Left renal cortex interstitium (tissue), 4 donors: ENCODE measurements at places on chromosomes 11 and 22. TPM values are rescaled to one million over a fixed set of nuclear protein-coding genes. Genes with fewer than 3 reads are reported as not detected.

- no peak for DNase-seq
Measured at GRCh38 chr11:2593393-2593950, 106.3 kb downstream of the KCNQ1OT1 start.

DNA sequence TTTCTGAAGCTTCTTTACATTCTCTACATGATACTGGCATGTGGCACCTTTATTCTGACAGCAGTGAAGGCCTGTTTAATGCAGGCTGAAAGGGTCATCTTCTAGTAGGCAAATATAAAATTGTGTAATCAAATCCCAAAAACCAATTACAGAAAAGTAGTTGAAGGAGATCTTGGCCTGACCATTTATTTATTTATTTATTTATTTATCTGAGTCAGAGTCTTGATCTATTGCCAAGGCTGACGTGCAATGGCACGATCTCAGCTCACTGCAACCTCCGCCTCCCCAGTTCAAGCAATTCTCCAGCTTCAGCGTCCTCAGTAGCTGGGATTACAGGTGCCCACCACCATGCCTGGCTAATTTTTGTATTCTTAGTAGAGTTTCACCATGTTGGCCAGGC, 22.7 kb upstream of the CECR2 start:
- no peak for DNase-seq

DNA sequence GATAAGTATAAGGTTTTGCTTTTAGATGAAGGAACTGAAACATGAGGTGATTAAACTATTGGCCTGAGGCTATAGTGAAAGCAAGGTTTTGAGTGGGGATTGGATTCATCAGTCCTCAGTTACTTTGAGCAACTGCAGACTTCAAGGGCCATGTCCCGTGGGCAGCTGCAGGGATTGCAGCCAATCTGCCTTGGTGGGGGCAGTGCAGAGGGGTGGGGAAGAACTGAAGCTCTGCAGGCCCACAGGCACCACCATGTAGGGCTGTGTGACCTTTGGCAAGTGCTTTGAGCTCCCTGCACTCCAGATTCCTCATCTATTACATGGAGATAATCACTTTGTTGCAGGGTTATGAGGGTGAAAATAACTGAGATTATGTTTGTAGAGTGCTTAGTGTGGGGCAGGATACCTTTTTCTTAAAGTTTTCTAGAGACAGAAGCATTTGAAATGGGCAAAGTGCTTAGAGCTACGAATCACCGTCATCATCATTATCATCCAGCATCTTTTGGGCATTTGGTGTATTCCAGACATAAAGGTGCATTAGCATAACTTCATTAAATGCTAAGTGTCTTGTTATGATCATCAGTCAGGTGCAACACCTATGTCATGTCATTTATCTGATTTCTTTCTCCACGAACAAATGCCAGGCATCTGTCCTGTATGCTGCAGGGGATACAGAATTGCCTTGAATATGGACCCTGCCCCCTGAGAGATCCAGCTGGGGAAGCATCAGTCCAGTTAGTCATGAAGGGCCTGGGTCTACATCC, 72.1 kb upstream of the TENM4 start:
- DNase-seq: no peak

- DNase-seq: no peak
Measured at GRCh38 chr11:34219941-34220370, 114.5 kb downstream of the NAT10 start.

Gene TRIM64
- polyA plus RNA-seq: not detected

Gene CST6
- not detected for polyA plus RNA-seq

Gene MMP13
- not detected for polyA plus RNA-seq

GRCh38 chr11:2867722-2868505, 17.7 kb downstream of the CDKN1C start:
- DNase-seq: no peak

Gene FOLR3
- polyA plus RNA-seq: 2.7 TPM

- no peak for DNase-seq
Measured at GRCh38 chr11:37277896-37278465, 679.9 kb upstream of the RAG2 start.

GRCh38 chr11:101726988-101727387, 143.2 kb upstream of the TRPC6 start:
- no peak for DNase-seq

Gene GRM5
- polyA plus RNA-seq: 0.25 TPM

DNA sequence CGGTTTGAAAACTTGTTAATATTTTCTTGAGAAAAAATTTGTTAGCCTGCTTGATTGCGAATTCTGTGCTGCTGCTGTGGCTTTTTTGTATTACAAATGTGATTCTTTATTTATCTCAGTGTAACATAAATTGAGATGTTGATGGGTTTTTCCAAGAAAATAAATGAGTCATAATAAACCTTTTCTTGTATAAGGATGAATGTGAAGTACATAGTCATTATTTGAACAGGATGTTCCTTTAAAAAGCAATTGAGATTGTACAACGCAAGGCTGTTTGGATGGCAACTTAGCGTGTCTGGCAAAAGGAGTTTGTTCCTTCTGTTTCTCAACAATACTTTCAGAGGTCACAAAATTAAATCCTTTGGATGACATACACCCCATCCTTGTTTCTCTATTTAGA, 24.6 kb upstream of the CARD18 start:
- no peak for DNase-seq

DNA sequence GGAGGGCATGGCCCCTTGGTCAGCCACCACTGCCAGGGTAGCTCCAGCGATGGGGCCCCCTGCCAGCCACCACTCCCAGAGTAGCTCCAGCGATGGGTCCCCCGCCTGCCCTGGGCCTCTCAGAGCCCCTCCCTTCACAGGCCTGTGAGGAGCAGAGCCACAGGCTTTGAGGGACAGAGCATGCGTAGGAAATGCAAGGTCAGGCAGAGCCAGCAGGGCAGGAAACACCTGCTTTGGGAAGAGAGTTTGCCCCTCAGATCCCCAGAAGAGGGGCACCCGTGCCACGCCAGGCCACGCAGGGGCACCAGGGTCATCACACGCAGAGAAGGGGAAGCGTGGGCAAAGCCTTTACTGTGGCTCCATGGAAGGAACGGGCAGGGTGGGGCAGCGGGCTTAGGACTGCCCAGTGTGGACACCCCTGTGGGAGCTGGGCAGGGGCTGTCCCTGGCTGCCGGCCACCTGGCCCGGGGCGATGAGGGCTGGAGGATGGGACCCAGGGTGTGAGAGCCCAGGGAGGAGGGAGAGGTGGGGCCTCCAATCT, 477.8 kb downstream of the BRD1 start:
- DNase-seq: no peak

GRCh38 chr11:107043242-107044006, 25.1 kb upstream of the GUCY1A2 start:
- DNase-seq: no peak

DNA sequence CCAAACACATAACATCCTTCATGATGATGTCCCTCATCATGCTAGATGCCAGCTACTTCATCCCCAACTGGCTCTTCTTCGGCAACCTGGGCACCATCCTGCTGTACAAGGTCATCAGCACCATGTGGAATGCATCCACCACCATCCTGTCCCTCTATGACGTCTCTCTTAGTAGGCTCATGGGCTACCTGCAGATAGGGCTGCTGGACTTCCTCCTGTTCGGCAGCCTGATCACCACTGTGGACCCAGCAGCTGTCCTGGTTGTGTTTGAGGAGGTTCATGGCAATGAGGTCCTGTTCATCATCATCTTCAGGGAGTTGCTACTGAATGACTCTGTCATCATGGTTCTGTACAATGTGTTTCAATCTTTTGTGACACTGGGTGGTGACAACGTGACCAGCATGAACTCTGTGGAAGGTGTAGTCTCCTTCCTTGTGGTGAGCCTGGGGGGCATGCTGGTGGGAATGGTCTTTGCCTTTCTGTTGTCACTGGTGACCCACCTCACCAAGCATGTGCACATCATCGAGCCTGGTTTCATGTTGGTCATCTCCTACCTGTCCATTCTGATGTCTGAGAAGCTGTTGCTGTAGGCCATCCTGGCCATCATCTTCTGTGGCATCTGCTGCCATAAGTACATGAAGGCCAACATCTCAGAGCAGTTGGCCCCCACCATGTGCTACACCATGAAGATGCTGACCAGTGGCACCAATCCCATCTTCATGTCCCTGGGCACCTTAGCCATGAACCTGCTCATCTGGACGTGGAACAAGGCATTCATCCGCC, 120.7 kb upstream of the SERPIND1 start:
- DNase-seq: no peak

- no peak for DNase-seq
Measured at GRCh38 chr22:44658311-44658953, 43.6 kb upstream of the PRR5 start.

- no peak for DNase-seq
Measured at GRCh38 chr22:43862074-43862881, at the start of gene SULT4A1. Gene SULT4A1 (minus strand): TSS chr22:43862513. CDS start chr22:43862382, 131 bp downstream.

DNA sequence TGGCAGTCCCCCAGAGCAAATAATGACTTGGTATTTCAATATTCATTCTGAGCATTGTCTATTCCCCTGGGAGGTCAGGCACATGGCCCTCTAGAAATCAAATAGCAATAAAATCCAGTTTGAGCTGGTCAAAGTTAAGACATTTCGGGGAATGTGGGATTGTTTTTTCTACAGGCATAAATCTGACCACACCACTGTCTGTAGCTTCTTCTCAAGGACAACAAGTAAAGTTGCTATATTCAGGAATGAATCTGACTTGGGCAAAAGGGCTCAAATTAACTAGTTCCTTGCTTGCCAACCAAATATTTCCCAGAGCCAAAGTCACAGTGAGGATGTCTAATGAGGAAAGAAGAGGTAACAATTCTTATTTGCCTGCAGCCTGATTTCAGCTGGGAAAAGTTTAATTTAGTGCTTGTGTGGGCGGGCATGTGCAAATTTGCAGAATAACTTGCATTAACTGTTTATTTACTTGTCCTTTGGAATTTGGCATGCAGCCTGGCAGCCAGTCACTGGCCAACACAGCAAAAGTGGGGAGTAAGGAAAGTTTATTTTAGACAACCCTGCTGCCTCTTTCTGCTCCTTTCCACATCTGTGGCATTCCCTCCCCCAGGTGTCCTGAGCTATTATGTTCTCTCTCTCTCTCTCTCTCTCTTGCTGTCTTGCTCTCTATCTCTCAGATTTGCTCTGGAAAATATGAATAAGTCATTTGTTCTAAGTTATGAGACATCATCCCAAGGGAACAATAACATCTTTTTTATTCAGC, 51.2 kb upstream of the ARHGAP20 start:
- DNase-seq: peak; percentile 2

- no peak for DNase-seq
Measured at GRCh38 chr22:42623756-42624441, 9.2 kb upstream of the POLDIP3 start.

DNA sequence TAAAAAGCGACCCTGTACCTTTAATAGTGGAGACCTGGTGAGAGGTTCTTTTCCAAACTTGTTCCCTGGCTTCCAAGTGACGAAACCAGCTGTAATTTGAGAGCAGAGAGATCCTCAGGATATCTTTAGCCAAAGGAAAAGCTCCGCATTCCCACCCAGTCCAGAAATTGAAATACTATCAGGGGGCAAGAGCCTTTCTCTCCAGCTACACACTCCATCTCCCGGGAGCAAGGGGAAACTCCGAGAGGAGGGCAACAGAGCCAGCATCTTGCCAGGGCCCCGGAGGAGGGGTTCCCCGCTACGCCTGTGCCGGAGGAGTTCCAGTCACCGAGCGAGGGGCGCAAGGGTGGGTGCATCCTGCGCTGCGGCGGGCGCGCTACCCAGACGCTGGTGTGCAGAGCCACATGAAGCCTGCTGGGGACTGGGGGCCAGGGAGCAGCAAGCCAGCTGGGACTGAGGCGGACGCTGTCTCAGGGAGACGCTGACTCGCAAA, at the start of gene FIBIN:
Gene FIBIN, plus strand, starts transcription at position 148 of the 493 bp plus-strand sequence. CDS start 415 bp downstream, outside the sequence.
- no peak for DNase-seq

Gene POLD4
- polyA plus RNA-seq: 35.3 TPM

DNA sequence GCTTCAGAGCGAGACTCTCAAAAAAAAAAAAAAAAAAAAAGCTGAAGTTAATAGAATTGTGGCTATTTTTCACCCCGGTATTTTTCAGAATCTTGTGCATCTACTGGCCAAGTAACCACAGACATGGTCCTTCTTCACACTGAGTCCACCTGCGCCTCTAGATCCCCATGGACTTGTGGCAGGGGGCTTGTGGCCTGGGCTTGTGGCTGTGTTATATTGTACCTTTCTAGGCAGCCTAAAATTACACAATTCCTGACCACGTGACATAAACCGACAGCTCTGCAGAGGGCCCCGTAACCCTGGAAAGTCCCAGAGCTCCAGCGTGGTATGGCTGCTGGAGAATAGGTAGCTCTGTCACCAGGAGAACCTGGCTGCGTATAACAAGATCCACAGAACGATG, 10.9 kb upstream of the NAALADL1 start:
- DNase-seq: no peak

Gene ISX
- 0.24 TPM for polyA plus RNA-seq

DNA sequence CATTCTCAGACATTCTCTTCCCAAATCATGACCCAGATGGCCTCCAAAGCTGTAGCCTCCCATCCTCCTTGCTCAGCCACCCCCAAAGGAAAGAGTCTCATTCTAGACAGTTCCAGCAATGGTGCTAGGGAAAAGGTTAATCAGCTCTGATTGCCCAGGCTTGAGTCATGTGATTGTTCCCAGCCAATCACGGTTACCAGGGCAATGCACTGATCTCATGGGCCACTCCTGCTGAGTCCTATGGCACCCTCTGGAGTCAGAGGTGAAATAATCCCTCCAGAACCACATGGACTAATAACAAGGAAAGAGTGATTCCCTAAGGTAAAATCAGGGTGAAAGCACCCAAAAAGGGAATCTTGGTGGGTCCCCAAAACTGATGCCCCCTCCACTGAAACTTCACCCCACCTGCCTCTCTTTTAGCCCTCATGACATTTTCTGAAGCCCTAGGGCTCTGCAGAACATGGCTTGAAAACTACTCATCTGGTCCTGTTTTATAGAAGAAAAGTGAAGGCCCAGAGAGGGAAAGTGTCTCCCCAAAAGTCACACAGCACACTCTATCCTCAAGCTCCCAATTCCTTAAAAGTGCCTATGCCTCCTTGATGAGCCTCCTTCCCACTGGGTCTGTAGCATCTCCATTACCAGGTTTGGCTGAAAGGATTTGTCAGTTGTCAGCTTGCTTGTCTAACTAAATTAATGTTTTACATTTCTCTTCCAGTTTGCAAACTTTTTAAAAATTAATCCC, 203.7 kb downstream of the MN1 start:
- no peak for DNase-seq

GRCh38 chr11:117172724-117173421, 5.7 kb upstream of the SIDT2 start:
- DNase-seq: no peak

Gene CHKB
- 66.8 TPM for polyA plus RNA-seq

DNA sequence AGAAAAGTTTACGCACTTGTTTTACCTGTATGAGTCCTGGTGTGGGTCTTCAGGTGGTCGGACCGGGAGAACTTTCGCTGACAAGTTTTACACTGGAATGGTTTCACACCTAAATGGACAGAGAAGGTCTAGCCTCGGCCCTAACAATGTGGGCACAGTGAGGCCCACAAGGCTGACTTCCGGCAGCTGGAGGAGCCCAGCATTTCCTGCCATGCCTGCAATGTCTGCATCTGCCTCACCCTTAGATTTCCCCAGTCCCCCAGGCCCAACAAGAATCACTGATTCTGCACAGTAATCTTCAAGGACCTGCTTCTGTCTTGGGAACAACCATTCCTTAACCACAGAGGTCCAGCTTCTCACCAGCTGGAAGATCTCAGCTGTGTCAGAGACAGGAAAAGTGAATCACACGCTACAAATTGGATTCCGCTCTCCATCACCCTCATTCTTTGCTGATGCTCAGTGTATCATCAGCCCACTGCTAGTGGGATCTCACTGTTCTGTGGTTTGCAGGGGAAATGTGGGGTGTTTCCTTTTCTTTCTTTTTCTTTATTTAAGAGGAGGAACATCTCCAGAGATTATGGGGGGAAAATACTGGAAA, 43.3 kb downstream of the WT1 start:
- DNase-seq: no peak

Gene OR4D5
- polyA plus RNA-seq: not detected
